Smooth muscle cell of trachea (primary cell): ENCODE measurements at places on chromosomes 13 and 19. TPM values are rescaled to one million over a fixed set of nuclear protein-coding genes. Genes with fewer than 3 reads are reported as not detected.

Gene TEX101
- total RNA-seq = not detected in 2 replicates

Gene RNF113B
- not detected in 2 replicates for total RNA-seq

Gene METTL21C
- total RNA-seq = not detected in 2 replicates

Gene IGLON5
- not detected in 2 replicates for total RNA-seq

Gene WDR87
- total RNA-seq = under 0.01 TPM in 1 of 2 replicates, not detected in the other

Gene AXL
- total RNA-seq = 369 and 387 TPM in 2 replicates

Gene NCAN
- under 0.01 TPM in 2 replicates for total RNA-seq

Gene LIPE
- total RNA-seq = 2.2 and 2.9 TPM in 2 replicates
